ENCODE measurements at places on chromosomes 3 and 15.

DNA sequence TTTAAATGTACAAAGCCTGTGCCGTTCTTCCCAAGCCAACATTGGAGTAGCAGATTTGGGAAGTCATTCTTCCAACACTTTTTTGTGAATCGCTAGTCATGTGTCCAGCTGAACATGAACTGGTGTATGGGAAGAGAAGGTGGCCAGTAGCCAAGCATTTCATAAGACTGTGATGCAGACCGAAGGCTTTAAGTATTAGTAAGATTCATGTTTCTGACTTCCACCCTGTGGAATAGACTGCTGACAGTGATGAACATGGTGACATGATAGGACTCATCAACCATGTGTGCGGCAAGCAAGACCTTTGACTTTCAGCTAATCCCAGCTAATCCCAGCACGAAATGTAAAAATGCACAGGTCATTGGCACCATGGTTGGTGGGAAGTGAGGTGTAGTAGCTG is 48.3 kb upstream of the THSD4 start:
- DNase-seq: no peak

DNA sequence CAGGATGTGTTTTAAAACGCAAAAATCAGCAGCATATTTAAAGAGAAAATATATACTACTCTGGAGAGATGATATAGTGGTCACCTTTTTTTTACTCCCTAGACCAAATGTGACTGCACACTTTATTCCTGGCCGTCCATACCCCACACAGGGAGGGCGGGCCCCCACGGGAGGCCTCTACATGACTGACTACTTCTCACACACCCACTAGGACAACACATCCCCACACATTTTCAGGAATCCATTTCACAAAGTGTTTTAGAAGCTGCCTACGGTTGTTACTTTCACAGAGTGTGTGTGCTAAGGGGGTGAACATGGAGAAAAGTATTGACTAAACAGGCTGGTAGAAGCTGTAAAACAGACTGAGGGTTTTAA is 67.9 kb downstream of the CHSY1 start:
- DNase-seq: no peak

- no peak for DNase-seq
Observed at GRCh38 chr3:30319713-30320112, 286.7 kb upstream of the TGFBR2 start.

- no peak for DNase-seq
Observed at GRCh38 chr3:148953094-148953493, 38.2 kb upstream of the GYG1 start.

DNA sequence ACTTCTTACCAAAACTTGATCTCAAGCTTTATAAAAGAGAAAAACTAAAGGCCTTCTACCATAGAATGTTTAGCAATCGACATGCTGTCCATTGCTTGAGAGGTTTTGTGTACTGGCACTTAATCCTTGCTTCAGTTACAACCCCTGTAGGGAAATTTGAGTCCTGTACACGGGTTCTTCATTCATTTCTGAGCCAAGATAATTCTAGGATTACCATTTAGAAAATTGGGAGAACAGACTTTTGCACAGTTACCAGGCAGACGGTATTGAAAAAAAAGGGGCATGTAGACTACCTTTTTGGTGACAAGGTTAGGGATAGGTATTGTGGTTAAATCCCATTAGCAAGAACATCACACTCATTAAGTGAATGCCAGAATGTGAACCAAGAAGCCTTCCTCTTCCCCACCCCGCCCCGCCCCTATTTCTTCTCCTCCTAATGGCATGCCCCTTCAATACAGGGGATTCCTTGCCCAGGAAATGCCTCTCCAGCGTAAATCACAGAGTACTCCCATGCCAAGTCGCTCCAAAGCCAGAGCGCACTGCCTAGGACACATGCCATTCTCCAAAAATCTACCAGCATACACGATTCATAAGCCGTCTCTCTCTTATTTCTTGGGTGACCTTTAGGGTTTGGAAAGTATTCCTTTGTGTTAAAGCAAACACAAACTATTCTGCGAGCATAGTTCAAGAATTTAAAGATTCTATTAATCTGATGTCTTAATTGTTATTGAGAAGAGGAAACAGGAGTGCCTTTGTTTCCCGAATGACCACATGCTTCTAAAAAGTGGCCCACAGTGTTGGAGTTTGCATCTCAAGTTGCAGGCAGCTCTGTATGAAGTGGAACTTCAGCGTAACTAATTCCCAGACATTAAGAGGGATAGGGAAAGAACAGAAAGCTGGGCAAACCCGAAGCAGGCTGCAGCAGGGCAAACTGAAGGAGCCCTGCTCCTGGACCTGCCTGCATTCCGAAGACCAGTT is 164.0 kb upstream of the NR2F2 start:
- no peak for DNase-seq

DNA sequence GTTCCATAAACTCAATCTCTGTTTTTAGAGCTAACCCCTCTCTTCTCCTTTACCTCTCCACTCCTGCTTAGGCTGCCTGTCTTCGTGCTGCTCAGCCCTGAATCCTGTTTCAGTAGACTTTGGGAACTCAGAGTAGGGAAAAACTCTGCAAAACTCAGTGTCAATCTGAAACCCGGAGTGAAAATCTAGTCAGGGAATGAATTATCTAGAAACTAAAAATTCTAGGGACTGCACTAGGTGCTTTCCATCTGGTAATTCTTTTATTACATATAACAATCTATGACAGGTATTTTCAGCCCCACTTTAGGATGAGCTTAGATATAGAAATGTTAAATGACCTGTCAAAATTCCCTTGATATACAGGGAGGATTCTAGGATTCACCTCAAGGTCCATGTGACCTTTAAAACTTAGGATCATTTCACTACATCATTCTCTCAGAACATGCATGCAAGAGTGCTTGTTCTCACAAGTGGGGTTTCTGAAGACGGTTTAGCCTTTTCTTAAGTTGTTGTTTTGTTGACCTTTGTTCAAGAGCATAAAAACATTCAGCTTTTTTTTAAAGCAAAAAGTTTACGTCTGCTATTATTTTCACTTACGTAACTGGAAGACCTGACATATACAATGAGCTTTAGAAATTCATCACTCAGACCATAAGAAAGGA is 108.2 kb upstream of the MBNL1 start:
- DNase-seq: no peak

- no peak for DNase-seq
Observed at GRCh38 chr3:141854599-141854998, 21.8 kb upstream of the ATP1B3 start.

DNA sequence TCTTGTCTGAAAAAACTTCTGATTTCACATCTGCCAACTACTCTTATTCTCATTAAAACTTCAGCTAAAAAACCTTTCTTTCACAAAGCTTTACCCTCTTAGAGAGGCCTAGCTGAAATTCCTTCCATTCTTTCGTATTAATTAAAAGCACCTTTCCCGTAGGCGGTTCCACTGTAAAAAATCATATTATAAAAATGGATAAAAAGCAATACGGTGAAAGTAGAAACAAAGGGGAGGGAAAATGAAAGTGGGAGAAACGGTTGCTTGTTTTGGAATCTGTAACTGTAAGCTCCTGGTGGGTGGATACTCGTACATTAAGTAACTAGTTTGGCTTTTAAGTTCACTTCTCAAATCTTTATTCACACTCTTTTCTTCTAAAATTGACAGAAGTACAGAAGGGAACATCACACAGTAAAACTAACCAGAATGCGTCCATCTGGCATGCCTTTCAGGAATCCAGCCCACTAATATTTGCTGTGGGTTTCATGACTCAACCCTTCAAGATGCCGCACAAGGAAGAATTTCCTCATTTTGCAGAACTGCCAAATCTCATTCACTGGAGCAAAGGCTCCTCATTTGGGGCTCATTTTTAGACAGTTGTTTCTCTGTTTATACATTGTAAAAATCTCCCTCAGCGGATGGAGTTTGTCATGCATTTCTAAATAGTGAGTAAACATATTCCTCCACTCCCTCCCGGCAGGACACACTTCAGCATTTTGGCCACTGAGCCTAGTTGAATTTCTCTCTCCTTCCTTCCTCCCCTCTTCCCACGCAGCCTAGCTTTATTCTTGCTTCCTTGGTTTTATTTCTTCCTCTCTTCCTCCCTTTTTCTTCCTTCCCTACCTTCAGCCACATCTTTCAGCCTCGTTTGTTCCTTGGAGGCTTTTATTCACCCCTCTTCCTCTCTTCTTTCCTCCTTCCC is 419.5 kb upstream of the NAALADL2 start:
- DNase-seq: no peak

GRCh38 chr15:87567406-87568030 is 689.0 kb downstream of the NTRK3 start:
- DNase-seq: no peak

DNA sequence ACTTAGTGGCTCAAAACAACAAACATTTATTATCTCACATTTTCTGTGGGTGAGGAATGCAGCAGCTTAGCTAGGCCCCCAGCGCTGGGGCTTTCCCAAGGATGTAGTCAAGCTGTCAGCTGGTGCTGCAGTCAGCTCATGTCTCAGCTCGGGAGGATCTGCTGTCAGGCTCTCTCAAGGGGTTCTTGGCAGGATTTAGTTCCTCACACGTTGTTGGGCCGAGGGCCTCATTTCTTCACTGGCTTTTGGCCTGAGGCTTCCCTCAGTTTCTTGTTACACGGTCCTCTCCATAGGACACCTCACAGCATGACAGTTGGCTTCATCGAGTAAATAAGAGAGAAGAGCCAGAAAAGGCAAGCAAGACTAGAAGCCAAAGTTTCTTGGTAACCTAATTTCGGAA is 13.7 kb upstream of the U2SURP start:
- no peak for DNase-seq

GRCh38 chr15:73818308-73818985 is 54.9 kb upstream of the TBC1D21 start:
- DNase-seq: no peak

- no peak for DNase-seq
Observed at GRCh38 chr3:23696842-23697241, 108.9 kb upstream of the UBE2E1 start.

Data from stimulated activated CD8-positive, alpha-beta memory T cell treated with anti-CD3 and anti-CD28 coated beads, Interleukin-7, amount 100 ng/mL, for 24 hours (primary cell).